ENCODE measurements at places on chromosomes 12 and 14.

- no peaks in the 10 kb centered on the region for H3K36me3 ChIP-seq
- no peak for DNase-seq
- H3K27ac ChIP-seq: no peak overlapping the region
- H3K4me1 ChIP-seq: no peaks in the 10 kb centered on the region
- H3K27me3 ChIP-seq: no peaks in the 10 kb centered on the region
- no peak overlapping the region for H3K4me3 ChIP-seq
These were observed 11.4 kb upstream of the RNF34 start for GRCh38 chr12:121388421-121388981.

- H3K4me3 ChIP-seq: no peak overlapping the region
- no peak overlapping the region for H3K27ac ChIP-seq
- no peaks in the 10 kb centered on the region for H3K27me3 ChIP-seq
- H3K36me3 ChIP-seq: no peaks in the 10 kb centered on the region
- DNase-seq: no peak
These were observed 154.9 kb downstream of the MED13L start for GRCh38 chr12:116122628-116123027.

DNA sequence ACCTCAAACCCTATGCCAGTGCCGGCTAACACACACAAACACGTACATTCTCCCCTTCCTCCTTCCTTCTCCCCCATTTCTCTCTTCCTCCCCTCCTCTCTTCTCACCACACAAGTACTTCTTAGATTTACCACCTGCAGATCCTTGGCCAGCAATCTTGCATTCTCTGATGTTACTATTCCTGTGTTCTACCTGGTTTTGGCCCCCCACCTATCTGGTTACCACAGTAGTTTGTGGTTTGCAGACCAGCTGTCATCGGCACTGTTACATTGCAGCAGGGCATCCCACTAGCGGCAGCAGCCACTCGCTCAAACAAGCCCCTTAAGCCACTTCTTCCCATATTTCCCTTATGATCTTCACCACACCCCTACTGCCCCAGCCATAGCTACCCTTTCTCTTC, 3.9 kb downstream of the ABHD4 start:
- H3K27me3 ChIP-seq: no peaks in the 10 kb centered on the region
- no peaks in the 10 kb centered on the region for H3K36me3 ChIP-seq
- no peak overlapping the region for H3K4me3 ChIP-seq
- H3K4me1 ChIP-seq: no peaks in the 10 kb centered on the region

DNA sequence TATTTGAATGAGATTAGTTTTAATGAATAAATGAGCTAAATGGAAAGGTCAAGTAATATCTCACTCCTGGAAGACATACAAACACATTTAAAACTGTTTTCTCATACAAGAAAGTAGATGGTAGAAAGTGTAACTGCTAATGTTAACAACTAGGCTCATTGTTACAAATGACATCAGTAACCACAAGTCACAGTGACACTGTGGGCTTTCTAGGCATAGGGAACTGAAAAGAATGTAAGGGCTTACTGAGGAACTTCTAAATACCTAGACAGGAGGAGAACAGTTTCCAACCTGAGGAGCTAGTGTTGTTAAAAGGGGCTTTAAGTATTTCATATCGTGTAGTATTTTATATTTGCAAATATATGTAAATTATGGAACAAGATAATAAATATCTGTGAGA, 17.5 kb upstream of the ERGIC2 start:
- H3K36me3 ChIP-seq: no peaks in the 10 kb centered on the region
- H3K4me3 ChIP-seq: no peak overlapping the region
- H3K4me1 ChIP-seq: no peaks in the 10 kb centered on the region
- no peaks in the 10 kb centered on the region for H3K27me3 ChIP-seq
- no peak overlapping the region for H3K27ac ChIP-seq

DNA sequence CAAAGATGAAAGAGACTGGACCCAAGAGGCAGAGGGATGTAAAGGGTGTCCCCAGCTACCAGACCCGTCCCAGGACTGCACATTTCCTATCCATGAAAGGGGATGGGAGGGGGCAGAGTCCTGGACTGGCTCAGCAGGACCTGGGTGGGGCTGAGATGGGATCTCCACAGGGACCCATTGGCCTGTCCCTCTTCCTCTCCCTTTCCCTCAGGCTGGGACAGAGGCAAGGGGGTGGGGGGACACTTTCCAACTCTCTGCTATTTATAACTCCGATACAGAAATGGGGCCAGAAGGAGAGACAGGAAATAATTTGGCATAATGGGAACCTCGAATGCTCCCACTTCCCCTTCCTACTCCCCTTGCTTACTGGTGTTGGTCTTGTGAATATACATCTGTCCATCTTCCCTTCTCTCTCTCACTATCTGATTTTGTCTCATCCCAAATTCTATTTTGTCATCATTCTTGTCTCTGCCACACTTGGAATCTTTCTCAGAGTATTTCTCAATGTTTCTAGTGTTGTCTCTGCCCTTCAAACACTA, 1.1 kb upstream of the ITGA7 start:
- no peaks in the 10 kb centered on the region for H3K36me3 ChIP-seq
- H3K27me3 ChIP-seq: no peaks in the 10 kb centered on the region
- no peak overlapping the region for H3K4me3 ChIP-seq
- no peak overlapping the region for H3K27ac ChIP-seq
- no peak for DNase-seq

DNA sequence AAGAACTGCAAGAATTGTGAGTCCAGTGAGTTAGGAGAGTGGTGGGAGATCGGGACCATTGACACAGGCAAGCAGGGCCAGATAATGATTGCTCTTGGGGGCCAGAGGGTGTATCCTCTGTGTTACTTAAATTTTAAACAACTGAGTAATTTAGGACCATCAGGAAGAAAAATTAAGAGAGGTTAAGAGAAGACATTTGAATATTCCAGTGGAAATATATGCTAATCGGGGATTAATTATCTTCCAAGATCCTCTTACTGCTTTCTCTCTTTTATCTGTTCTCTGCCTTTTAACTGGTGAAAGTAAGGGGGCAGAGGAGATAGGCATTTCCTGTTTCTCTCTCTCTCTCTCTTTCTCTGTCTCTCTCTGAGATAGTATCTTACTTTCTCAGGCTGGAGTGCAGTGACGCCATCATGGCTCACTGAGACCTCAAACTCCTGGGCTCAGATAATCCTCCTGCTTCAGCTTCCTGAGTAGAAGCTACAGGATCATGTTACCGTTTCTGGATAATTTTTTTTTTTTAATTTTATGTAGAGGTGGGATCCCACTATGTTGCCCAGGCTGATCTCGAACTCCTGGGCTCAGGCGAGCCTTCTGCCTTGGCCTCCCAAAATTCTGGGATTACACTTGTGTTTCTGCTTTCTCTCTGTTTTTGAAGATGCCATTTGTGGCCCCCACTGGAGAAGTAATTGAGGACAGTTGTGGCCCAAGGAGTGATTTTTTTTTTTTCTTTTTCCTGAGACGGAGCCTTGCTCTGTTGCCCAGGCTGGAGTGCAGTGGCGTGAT, 85.1 kb downstream of the DIP2B start:
- no peaks in the 10 kb centered on the region for H3K36me3 ChIP-seq
- no peak for DNase-seq
- no peaks in the 10 kb centered on the region for H3K27me3 ChIP-seq
- no peak overlapping the region for H3K4me3 ChIP-seq

DNA sequence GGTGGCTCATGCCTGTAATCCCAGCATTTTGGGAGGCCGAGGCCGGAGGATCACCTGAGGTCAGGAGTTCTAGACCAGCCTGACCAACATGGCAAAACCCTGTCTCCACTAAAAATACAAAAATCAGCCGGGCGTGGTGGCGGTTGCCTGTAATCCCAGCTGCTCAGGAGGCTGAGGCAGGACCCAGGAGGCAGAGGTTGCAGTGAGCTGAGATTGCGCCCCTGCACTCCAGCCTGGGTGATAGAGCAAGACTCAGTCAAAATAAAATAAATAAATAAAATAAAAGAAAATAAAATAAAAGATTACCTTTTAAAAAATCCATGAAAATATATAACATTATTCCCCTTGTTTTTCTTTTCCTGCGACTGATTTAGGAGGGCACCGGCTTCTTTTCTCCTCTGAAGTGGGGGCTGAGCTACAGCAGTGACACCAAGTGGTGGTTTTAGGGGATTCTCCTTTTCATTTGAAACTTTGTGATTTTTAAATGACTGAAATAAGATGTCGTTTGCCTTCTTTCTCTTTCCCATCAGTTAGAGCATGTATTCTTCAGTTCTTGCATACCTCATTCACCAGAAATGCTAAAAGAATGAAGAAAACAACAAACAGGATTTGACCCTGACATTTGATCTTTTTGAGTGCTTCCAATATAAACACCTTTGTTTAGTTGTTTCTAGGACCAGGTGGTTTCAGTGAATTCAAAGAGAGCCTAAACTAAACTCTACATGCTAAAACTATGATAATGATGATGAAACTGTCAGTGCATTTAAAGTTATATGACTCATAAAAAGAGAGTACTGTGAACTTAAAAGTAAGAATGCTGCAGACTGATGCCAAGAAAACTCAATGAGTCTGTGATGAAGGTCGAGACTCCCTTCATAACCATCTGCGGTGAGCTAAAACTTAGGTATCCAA, 22.6 kb upstream of the PKP2 start:
- DNase-seq: no peak
- no peak overlapping the region for H3K27ac ChIP-seq
- no peaks in the 10 kb centered on the region for H3K36me3 ChIP-seq
- H3K4me3 ChIP-seq: no peak overlapping the region
- H3K4me1 ChIP-seq: no peaks in the 10 kb centered on the region
- H3K27me3 ChIP-seq: no peaks in the 10 kb centered on the region

DNA sequence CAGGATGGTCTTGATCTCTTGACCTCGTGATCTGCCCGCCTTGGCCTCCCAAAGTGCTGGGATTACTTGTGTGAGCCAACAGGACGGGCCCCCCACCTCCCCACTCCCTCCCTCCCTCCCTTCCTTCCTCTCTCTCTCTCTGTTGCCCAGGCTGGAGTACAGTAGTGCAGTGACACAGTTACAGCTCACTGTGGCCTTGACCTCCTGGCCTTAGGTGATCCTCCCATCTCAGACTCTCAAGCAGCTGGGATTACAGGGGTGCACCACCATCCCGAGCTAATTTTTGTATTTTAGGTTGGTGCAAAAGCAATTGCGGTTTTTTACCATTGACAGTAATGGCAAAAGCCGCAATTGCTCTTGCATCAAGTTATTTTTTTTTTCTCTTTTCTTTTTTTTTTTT, 19.2 kb upstream of the ANAPC5 start:
- no peaks in the 10 kb centered on the region for H3K4me1 ChIP-seq
- no peak overlapping the region for H3K4me3 ChIP-seq
- H3K36me3 ChIP-seq: no peaks in the 10 kb centered on the region
- H3K27me3 ChIP-seq: no peaks in the 10 kb centered on the region
- DNase-seq: no peak
- no peak overlapping the region for H3K27ac ChIP-seq

DNA sequence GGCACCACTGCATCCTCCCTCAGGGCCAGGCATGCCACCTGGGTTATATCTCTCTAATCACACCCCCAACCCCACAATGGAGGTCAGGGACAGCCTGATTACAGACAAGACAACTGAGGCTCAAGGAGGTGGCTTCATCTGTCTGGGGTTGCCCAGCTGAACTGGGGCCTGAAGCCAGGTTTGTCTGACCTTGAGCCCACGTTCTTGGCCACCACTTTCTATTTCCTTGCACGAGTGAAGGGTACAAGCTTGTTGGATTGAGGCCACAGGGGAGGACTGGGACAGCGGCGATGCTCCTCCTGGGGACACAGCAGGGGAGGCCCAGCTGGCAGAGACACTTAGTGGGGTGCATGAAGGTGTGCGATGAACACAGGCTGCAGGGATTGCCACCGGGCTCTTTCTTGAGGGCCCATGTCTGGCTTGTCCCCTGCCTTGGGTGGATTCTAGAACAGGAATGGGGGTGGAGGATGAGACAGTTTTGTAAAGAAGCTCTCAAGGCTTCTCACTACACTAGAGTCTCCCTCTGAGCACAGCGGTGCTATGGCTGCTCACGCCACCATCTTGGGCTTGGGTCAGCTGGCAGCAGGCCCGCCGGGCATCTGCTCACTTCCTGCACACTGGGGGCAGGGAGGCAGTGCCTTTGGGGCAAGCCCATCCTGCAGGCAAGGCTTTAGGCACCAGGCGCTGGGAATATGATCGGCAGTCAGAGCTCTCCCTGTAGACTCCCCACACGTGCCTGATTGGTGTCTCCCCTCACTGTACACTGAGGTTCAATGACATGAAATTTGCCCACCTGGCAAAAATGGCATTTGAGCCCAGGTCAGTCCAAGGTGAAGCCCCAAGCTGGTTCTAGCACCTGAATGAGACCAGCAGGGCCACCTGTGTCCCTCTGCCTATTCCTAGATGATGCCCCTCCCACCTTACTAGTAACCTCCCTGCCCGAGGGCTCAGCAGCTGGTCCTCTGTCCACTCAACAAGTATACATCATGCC, 16.0 kb downstream of the RITA1 start:
- no peaks in the 10 kb centered on the region for H3K27me3 ChIP-seq
- no peaks in the 10 kb centered on the region for H3K4me1 ChIP-seq
- no peaks in the 10 kb centered on the region for H3K36me3 ChIP-seq
- no peak for DNase-seq
- no peak overlapping the region for H3K27ac ChIP-seq
- no peak overlapping the region for H3K4me3 ChIP-seq

- H3K36me3 ChIP-seq: no peaks in the 10 kb centered on the region
- peak overlapping the region; percentile 80 for H3K27ac ChIP-seq
- no peaks in the 10 kb centered on the region for H3K4me1 ChIP-seq
- H3K4me3 ChIP-seq: no peak overlapping the region
- no peak for DNase-seq
These were observed 9.1 kb upstream of the RESF1 start for GRCh38 chr12:31950088-31950487.

DNA sequence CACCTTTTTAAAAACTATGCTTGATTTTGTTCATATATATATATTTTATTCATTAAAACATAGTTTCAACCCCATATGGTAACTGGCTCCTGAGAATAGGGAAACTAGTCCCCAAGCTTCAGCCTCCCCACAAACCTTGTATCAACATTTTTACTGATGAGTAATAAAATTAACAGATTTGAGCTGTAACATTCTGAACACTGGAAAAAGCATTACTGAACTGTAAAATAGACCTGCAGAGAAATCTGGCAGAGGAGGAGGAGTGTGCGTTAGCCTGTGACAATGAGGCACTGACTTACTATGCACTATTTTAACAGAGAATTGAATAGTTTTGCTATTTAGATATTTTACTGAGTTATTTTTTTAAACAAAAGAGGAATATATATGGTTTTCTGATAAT, 43.1 kb downstream of the FRS2 start:
- no peaks in the 10 kb centered on the region for H3K36me3 ChIP-seq
- no peak overlapping the region for H3K4me3 ChIP-seq
- no peaks in the 10 kb centered on the region for H3K27me3 ChIP-seq
- DNase-seq: no peak

DNA sequence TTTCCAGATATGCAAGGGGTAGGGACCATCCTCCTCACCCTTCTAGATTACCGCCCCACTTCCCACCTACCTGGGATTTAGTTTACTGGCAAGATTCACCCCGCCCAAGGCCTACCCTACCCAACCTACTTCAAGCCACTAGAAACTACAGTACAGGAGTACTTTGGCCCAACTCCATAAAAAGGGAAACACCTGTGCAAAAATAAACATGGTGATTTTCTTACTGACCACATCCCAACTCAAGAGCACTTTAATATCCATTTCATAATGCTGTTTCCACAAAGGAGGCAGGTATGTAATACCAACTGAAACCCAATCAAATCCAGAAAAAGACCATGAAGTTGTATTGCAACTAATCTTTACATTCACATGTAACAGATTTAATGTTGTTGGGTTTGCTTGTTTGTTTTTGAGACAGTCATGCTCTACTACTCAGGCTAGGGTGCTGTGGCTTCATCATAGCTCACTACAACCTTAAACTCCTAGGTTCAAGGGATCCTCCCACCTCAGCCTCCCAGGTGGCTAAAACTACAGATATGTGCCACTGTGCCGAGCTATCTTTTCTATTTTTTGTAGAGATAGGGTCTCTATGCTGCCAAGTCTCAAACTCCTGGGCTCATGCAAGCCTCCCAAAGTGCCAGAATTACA, 41.7 kb upstream of the RAP1B start:
- no peak overlapping the region for H3K27ac ChIP-seq
- no peaks in the 10 kb centered on the region for H3K4me1 ChIP-seq
- H3K4me3 ChIP-seq: no peak overlapping the region
- no peaks in the 10 kb centered on the region for H3K27me3 ChIP-seq
